ENCODE measurements at places on chromosomes 1 and 21.

- no peak for DNase-seq
Observed at GRCh38 chr1:232655028-232655745, 25.3 kb upstream of the SIPA1L2 start.

- no peak for DNase-seq
Observed at GRCh38 chr1:94284476-94284875, 47.1 kb upstream of the ARHGAP29 start.

GRCh38 chr21:21332492-21332891 lies 334.3 kb downstream of the NCAM2 start:
- no peak for DNase-seq

GRCh38 chr1:89790592-89790991 lies 30.2 kb upstream of the LRRC8D start:
- no peak for DNase-seq

DNA sequence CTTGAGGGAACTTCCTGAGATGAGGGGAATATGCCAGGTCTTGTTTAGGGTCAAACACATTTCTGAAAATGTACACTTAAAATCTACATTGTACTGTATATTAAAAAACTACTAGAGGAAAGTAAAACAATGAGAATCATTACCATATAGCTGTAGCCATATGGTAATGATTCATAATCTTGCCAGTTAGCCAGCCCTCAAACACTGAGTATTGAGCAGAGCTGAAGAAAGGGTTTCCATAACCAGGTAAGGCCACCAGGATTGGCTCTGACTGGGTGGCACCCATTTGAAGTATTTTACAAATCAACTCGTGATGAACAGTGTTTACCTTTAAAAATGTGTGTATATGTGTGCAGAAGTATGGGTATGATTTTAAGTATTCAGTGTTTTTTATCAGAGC lies 226.7 kb downstream of the SLC45A1 start:
- DNase-seq, result no peak

- DNase-seq, result no peak
Observed at GRCh38 chr1:208455821-208456220, 211.6 kb upstream of the PLXNA2 start.

DNA sequence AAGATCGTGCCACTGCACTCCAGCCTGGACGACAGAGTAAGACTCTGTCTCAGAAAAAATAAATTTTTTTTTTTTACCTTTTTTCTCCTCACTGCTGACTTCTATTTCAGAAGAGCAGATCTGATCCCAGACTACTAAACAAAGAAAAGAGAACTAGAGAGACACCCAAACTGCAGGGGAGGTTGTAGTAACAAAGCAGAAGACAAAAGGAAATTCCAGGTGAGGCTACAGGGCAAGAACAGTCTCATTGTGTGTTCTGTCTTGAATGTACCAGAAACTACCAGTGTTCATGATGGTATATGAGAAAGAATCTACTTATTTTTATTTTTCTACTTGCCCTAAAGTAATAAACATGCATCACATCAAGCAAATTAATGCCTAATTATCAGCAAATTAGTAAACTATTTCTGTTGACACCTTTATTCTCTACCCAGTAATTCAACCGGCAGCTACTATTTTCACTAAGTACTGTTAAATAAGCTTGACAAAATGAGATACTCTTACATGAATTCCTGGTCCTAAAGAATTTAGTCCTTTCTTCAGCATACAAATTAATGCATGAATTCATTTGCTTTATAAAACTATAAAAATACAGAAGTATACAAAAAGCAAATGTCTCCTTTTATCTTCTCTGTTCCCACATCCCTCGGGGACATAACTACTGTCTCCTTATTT lies 40.6 kb downstream of the ARID4B start:
- no peak for DNase-seq

DNA sequence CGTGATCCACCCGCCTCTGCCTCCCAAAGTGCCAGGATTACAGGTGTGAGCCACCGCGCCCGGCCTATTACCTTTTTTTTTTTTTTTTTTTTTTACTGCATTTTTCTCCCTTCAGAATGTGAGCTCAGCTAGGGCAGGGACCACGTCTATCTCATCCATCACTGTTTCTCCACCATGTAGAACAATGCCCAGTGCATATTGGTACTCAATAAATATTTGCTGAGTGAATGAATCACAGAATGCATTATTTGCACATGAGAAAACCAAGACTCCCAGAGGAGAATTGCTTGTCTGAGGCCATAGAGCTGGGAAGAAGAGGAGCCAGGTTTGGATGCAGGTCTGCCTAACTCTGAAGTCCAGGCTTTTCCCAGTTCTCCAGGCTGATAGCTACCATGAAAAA lies 8.2 kb upstream of the SLC9A1 start:
- no peak for DNase-seq

DNA sequence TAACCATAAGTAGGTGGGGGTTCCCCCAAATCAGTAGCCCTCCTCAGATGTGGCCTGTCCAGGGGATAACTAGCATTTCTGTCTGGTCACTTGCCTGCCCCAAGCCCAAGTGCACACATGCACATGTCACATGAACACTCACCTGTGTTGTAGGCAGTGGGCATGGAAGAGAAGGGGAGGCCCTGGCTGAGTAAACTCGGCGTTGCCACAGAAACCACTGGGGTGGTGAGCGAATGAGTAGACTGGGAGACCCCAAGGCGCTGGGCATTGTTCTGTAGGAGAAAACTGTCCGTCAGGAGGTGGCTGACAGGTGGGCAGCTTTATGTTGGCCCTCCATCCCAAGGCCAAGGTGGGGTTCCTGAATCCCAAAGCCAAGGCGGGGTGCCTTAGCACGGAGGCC lies 25.6 kb downstream of the MEF2D start:
- no peak for DNase-seq

- no peak for DNase-seq
Observed at GRCh38 chr1:1173793-1174415, at the start of gene TTLL10. Gene TTLL10 (plus strand): TSS chr1:1173880. CDS start chr1:1179216, 5,336 bp downstream.

GRCh38 chr1:110059133-110059863 lies 11.2 kb downstream of the ALX3 start:
- no peak for DNase-seq

- peak; percentile 75 for DNase-seq
Observed at GRCh38 chr1:94962409-94963265, 35.7 kb upstream of the CNN3 start.

DNA sequence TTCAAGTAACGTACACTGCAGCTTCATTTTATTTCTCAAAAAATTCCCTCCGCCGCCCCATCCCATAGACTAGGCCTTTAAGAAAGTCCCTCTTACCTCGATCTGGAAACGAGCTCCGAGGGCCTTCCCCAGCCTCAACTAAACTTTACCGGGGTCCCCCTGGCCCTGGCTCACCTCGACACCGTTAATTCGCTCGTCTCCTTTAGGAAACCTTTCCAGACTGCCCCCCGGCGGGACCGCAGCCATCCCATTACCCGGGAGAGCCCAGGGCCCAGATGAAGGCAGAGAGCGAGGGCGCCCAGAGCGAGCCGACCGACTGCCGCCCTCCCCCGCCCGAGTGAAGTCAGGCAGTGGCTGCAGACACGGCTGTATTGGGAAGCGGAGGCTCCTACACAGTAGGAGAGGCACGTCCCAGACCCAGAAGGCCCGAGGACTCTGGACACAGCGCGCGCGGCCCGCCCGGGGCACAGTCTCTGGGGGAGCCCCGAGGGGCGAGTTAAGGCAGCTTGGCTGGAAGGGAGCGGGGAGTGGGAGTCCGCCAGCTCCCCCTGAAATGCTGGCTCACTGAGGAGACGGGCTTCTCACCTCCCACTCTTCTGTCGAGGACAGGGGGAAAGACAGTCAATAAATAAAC lies 14.6 kb downstream of the SEMA6C start:
- DNase-seq, result no peak

- no peak for DNase-seq
Observed at GRCh38 chr1:8378178-8378577, 60.3 kb downstream of the SLC45A1 start.

DNA sequence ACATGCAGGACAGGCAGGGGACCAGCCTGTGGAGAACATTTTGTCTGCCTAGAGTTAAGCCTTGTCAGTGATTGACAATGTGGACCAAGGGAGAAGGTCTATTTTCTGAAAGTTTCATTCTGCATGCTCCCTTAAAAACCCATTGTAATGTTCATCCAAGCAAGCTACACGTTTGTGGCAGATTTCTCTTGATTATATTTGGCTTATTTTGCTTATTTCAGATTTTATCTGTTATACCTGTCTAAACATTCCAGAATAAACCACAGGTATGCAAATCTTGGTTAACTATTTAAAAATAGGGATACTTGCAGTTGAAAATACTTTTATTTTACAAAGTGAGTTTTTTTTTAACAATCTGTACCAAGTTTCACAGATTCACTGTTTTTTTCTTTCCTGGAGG lies 78.2 kb upstream of the F3 start:
- DNase-seq, result no peak

DNA sequence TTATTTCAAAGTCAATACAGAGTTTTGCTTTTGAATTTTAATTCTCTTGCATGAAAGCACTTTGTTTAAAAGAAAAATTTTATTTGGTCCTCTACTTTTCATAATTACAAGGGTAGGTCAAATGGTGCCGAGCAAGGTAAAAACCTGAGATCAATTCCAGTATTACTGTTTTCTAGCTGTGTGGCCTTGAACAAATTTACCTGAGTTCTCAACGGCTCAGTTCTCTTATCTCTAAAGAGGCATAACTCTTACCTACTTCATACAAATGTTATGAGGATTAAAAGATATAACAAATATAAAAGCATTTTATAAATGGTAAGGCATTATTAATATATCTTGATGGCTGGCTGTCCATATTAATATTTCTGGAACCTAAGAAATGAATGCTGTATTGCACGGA lies 42.5 kb downstream of the USP24 start:
- no peak for DNase-seq

DNA sequence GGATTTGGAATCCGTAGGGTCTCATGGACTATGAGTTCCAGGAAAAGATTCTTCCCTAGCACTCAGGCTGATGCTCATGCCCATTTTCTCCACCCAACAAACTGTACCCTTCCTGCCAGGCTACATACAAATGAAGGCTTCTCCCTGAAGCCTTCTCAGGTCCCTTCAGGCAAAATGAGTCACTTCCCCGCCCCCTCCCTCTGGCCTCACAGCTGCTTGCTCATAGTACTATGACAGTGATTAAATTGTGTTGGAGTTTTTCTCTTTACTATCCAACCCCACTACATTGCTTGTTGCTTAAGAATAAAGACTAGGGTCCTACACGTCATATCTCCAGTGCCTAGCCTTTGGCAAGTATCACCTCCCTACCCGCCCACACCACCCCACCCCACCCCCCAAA lies 207.6 kb upstream of the NFIA start:
- DNase-seq, result peak; percentile 82

- no peak for DNase-seq
Observed at GRCh38 chr1:210912752-210913151, 221.2 kb downstream of the KCNH1 start.

GRCh38 chr1:222777463-222777862 lies 37.4 kb upstream of the DISP1 start:
- DNase-seq, result no peak

DNA sequence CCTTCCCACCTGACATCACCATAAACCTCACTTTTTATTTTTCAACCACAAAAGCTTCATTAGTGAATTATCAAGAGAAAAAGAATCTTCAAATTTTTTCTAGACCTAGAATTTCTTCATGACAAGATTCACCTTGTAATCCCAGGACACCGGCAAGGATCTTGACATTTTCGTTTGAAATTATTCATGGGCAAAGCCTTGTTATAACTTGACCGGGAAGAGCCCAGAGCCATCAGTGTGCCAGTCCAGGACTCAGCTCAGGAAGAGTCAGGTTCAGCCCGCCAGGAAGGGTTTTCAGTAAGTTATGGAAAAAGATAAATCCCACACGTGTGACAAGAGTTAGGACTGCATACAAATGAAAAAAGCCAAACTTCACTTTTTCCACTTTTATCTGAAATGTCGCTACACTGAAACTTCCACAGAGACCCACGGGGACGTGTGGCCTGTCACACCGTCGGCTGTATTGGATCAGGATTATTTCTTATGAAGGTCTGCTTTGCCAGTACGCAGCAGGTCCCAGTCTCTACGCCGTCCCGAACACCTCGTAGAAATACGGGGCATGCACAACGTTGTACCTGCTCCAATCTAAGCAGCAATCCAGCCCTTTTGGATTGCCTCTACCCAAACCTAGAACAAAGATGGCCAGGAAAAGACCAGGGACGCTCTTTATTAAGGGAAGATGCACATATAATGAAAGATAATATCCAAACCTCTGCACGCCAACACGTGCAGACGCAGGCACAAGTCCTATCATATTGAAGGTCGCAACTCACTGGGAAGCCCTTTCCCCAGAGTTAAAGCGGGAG lies 916 bp downstream of the F3 start:
- DNase-seq, result no peak

- no peak for DNase-seq
Observed at GRCh38 chr1:198888379-198888943, 249.6 kb downstream of the PTPRC start.

DNA sequence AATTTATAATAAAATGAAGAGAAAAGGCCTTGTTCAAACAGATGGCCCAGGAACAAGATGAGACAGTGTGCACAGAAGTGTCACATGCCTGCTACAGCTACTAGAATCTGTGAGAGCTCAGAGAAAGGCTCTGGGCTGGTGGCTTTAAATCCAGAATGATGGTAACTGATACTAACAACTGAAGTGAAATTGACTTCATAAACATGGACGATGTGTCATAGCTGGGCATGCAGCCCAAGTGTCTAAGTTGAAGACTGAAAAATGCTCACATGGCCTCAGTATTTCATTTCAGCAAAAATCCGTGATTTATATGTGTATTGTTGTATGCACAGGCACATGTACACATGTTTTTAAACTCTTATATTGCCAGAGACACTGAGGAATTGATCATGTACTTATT lies 208.3 kb upstream of the RUNX1 start:
- DNase-seq, result peak; percentile 97

All from endothelial cell of umbilical vein (primary cell).